Thoracic aorta (tissue), 2 donors: ENCODE measurements at places on chromosomes 1 and 21. TPM values are rescaled to one million over a fixed set of nuclear protein-coding genes. Genes with fewer than 3 reads are reported as not detected.

RCSD1 gene
- total RNA-seq: 11.1 TPM

TSPEAR gene
- not detected for total RNA-seq

BCAN gene
- 0.99 TPM for total RNA-seq

SLC9C2 gene
- total RNA-seq: not detected

CGN gene
- total RNA-seq: 2.3 TPM

LENEP gene
- total RNA-seq: not detected

TTC34 gene
- total RNA-seq: 0.63 TPM

LCE2A gene
- not detected for total RNA-seq

CAMSAP2 gene
- 60.7 TPM for total RNA-seq
